HAP-1 (cell line): ENCODE measurements at places on chromosomes 6 and 20.

- no peak for DNase-seq
Observed at GRCh38 chr6:113556775-113557174, 300.4 kb upstream of the MARCKS start.

- no peak for DNase-seq
Observed at GRCh38 chr6:39289490-39289889, 24.7 kb downstream of the KCNK17 start.

GRCh38 chr6:41366150-41366549 lies 30.7 kb downstream of the NCR2 start:
- no peak for DNase-seq

- peak; percentile 40 for DNase-seq
Observed at GRCh38 chr20:33299111-33299603, 16.1 kb downstream of the BPIFB1 start.

- no peak for DNase-seq
Observed at GRCh38 chr20:36367907-36368799, 62.0 kb downstream of the DLGAP4 start.

DNA sequence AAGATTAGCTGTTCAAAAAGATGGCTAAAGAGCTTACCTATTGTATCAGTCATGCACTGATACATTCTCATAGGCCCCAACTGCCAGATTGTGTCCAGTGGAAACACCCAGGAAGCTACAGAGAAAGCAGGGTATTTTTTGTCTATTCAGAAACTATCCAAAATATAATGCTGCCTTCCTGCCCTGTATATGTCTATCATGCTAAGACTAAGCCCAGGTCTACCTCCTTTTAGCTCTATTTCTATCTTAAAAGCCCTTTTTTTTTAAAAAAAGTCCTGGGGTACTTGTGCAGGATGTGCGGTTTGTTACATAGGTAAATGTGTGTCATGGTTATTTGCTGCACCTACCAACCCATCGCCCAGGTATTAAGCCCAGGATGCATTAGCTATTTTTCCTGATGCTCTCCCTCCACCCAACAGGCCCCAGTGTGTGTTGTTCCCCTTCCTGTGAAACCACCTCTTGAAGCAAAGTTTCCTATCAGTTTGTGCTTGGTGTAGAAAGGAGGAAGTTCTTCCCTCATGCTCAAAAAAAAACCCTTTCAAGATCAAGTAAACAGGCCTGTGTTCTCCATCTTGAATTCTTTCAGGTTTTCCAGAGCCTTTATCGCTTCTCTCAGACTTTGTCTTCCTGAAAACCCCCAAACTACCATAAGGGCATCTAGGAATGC lies 514 bp downstream of the DEFB129 start:
- no peak for DNase-seq

DNA sequence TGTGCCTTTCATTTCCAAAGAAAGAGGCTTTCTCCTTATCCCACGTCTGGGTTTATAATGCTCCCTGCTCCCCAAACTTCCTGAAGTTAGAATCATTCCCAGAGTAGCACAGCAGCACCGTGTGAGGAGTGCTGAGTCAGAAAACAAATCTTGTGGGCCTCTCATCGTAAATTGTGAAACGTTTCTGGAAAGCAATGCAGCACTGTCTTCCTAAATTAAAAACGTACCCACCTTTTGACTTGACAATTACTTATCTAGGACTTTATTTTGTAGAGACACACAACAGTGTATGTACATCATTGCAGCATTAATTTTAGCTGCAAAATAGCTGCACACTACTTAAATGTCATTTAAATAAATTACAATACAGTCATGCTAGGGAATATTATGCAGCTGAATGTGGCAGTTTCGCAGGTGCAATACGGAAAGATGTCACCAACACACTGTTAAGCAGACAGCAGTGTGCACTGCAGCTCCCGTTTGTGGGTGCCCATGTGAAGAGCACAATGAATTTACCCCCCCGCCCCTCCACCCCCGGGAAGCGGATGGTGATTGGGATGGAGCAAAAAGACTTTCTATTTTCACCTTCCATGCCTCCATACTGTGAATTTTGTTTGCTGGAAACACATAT lies 30.8 kb downstream of the RRBP1 start:
- no peak for DNase-seq

DNA sequence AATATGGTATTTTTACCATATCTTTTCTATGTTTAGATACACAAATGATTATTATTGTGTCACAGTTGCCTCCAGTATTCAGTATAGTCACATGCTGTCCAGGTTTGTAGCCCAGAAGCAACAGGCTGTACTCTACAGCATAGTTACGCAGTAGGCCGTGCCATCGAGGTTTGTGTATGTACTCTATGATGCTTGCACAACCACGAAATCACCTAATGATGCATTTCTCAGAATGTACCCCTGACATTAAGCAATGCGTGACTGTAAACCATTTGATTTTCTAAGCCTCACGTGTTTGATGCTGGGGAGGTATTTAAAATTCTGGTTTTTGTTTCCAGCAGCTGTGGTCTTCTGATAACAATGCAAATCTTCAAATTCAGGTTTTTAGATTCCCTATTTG lies 207.6 kb downstream of the UST start:
- DNase-seq = no peak

- no peak for DNase-seq
Observed at GRCh38 chr6:118553132-118553531, 5.0 kb downstream of the PLN start.

DNA sequence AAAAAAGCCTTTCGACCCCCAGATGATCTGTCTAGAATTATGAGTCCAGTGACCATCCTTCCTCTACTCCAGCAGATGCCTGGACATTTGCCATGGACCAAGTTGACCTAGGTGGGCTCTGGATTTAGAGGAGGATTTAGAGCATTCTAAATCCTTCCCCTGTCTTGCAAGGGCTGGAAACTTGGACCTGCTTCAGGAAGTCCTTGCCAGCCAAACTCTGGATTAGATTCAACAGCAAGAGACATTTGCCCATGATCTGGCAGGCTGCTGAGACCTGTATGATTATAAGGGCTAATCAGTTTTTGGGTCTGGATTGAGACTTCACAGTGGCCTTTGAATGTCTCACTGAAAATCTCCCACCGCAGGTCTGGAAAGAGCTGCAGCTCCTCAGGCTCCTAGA lies 13.1 kb upstream of the HDGFL1 start:
- DNase-seq = no peak

DNA sequence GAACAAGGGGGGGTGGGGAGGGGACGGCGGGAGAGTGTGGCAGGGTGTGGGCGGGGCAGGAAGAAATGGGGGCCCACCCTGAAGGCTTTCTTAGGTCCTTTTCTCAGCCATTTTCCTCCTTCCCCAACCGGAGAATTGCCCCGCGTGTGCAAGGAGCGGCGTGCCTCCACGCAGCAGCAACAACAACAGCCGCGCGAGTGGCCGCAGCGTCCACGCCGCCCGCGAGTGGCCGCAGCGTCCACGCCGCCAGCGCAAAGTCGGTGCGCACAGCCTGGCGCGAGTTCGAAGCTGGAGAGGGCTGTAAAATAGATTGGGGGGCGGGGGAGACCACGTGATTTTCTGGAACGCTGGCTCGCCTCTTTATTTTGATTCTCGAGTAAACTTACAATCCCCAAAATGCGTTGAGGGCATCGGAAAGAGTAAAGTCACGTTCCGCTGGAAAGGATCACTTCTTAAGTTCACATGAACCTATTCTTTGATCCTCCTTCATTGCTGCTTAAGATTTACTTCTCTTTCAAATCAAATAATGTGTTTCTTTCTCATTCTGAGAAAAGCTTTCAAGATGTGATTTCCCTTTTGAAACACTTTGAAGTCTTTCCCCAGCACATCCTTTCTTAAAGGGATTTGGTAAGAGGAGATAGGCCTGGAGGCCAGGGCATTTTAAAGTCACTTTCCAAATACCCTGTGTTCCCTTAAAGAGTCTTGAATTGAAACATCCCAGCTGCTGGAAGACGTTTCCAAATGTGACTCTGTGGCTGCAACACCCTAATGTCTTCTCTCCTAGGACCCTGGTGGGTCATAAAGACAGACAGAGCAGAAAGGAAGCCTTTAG lies 66.7 kb upstream of the ZNF217 start:
- peak; percentile 18 for DNase-seq

DNA sequence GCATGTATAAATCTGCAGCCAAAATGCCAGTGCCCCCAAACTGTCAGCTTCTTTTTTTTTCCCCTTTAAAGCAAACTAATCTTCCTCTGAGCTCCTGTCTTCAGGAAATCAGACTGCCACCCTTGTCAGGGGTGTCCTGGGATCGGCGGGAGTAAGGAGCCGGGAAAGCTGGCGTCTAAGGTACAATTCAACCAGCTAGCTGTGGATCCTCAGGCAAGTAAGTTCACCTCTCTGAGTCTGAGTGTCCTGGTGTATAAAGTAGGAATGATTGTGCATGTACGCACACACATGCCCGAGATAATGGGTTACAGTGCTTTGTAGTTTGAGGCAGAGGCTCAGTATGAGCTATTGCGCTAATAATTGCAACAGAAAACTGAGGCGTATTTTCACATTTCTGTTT lies 98.3 kb downstream of the ANKRD60 start:
- no peak for DNase-seq
